ENCODE measurements at places on chromosomes 3 and 15. TPM values are rescaled to one million over a fixed set of nuclear protein-coding genes. Genes with fewer than 3 reads are reported as not detected.
A peak's percentile ranks its signal among the peaks of the same experiment; 100 is the strongest.

Gene STARD5
- 4.2 TPM for total RNA-seq

Gene PCOLCE2
- not detected for total RNA-seq

Gene EFHB
- total RNA-seq, result not detected

Gene GP9
- total RNA-seq, result not detected

Gene OIP5
- total RNA-seq, result 15.2 TPM

Gene HDAC11
- 3.6 TPM for total RNA-seq

Gene CD86
- total RNA-seq, result 21.6 TPM

DNA sequence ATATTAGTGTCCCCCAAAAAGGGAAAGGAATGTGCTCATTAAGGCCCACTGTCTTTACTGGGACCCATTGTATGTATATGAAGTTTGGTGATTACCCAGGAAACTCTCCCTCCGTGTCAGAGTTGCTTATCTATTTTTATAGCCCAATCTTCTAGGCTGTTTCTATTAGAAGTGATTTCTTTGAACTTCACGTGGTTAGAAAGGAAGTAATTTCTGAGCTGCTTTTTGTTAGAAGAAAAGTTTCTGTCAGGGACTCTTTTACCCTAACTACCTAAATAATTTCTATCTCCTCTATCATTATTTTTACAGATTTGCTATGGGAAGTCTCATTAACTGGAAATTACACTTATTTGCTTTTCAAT, 17.7 kb upstream of the SENP7 start:
- DNase-seq, result no peak
- H3K36me3 ChIP-seq, result peaks cover 8% of the 10 kb centered on the region
- H3K4me3 ChIP-seq, result no peak overlapping the region
- peaks cover 30% of the 10 kb centered on the region for H3K4me1 ChIP-seq

DNA sequence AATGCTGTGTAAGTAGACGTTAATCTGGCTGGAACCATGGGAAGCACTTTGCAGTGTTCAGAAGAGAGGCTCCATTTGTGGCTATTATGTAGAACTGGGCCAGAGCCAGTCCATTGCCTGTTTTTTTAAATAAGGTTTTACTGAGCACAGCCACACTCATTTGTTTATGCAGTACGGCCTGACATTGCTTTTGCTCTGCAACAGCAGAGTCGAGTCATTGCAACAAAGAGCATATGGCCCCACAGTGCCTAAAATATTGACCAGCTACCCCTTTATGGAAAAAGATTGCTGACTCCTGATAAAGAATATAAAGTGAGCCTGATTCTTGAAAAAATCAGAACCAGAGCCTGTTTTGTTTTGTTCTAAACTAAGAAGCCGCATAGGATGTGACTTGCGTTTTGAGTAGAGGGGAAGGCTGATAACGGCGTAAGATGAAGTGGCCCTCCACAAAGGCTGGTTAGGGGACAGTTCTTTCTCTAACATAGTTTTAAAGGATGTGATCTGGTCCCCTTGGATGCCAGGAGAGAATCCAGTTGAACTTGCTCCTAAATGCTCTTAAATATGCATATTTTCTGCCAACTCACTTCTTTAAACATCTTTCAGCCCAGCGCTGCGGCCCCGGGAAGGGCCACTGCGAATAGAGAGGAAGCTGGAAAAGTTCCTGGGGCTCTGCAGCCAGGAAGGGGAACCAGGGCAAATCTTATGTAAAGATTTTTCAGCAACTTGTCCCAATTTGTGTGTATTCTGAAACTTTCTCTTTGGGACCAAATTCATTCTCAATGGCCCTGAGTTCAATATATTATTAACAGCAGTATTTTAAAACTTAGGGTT, 64.5 kb downstream of the GLDN start:
- H3K27me3 ChIP-seq, result peaks cover 31% of the 10 kb centered on the region
- H3K27ac ChIP-seq, result no peak overlapping the region
- no peak overlapping the region for H3K4me3 ChIP-seq

DNA sequence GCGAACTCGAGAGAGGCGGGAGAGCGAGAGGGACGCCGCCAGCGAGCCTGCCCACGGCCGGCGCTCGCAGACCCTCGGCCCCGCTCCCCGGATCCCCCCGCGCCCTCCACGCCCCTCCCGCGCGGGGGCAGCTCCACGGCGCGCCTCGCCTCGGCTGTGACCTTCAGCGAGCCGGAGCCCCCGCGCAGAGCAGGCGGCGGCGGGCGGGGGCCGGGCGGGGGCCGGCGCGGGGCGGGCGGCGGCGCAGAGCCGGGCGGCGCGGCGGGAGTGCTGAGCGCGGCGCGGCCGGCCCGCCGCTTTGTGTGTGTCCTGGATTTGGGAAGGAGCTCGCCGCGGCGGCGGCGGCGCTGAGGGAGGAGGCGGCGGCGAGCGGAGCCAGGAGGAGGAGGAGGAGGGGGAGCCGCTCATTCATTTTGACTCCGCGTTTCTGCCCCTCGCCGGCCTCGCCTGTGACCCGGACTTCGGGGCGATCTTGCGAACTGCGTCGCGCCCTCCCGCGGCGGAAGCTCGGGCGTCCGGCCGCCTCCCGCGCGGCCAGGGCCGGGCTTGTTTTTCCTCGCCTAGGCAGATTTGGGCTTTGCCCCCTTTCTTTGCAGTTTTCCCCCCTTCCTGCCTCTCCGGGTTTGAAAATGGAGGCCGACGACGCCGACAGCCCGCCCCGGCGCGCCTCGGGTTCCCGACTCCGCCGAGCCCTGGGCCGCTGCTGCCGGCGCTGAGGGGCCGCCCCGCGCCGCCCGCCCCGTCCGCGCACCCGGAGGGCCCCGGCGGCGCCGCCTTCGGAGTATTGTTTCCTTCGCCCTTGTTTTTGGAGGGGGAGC, 524 bp downstream of the IGF1R start:
- H3K36me3 ChIP-seq, result peaks cover 10% of the 10 kb centered on the region
- H3K4me1 ChIP-seq, result peaks cover 26% of the 10 kb centered on the region
- DNase-seq, result peak; percentile 30
- peak overlapping the region; percentile 69 for H3K27ac ChIP-seq
- H3K27me3 ChIP-seq, result peaks cover 55% of the 10 kb centered on the region

DNA sequence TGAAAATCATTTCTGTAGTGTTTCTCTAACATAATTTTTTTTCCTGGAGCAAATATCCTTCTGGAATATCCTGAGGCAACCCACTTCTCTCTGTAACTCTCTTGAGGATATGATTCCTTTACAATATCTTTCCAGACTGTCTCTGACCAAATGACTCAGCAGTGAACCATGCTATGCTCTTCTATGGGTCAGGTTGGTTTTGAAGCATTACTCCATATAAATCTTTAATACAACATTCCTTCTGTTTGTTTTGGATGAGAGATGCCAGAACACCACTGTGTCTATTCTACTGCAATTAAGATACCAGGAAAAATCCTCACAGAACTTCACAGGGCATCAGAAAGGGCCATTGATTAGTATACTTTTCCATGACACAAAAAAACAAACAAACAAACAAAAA, 626.4 kb upstream of the ZNF385D start:
- no peaks in the 10 kb centered on the region for H3K36me3 ChIP-seq
- H3K27me3 ChIP-seq, result peaks cover 5% of the 10 kb centered on the region
- no peak overlapping the region for H3K27ac ChIP-seq
- DNase-seq, result no peak
- H3K4me1 ChIP-seq, result no peaks in the 10 kb centered on the region

- H3K27me3 ChIP-seq, result no peaks in the 10 kb centered on the region
- no peaks in the 10 kb centered on the region for H3K36me3 ChIP-seq
- H3K27ac ChIP-seq, result no peak overlapping the region
- peaks cover under 1% of the 10 kb centered on the region for H3K4me1 ChIP-seq
Observed at GRCh38 chr3:104297617-104298016, 1069.1 kb upstream of the ALCAM start.

DNA sequence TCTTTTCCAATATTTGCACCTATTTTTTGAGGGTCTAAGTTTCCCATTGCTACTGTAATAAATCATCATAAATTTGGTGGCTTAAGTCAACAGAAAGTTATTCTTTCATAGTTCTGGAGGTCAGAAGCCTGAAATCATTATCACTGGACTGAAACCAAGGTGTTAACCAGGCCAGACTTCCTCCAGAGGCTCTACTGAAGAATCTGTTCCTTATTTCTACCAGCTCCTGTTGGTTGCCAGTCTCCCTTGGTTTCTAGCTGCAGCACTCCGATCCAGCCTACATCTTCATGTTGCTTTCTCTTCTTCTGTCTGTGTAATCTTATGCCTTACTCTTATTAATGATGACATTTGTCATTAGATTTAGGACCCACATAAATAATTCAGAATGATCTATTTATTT, 22.0 kb upstream of the ARPP21 start:
- H3K27ac ChIP-seq, result no peak overlapping the region
- DNase-seq, result no peak
- H3K27me3 ChIP-seq, result no peaks in the 10 kb centered on the region
- no peaks in the 10 kb centered on the region for H3K4me1 ChIP-seq
- no peaks in the 10 kb centered on the region for H3K36me3 ChIP-seq

- H3K36me3 ChIP-seq, result no peaks in the 10 kb centered on the region
- no peak overlapping the region for H3K27ac ChIP-seq
- H3K4me1 ChIP-seq, result peaks cover 6% of the 10 kb centered on the region
- H3K4me3 ChIP-seq, result no peak overlapping the region
- DNase-seq, result no peak
- peaks cover 70% of the 10 kb centered on the region for H3K27me3 ChIP-seq
Observed at GRCh38 chr15:80250614-80251427, 1.2 kb downstream of the CTXND1 start.

- no peak overlapping the region for H3K4me3 ChIP-seq
- H3K4me1 ChIP-seq, result no peaks in the 10 kb centered on the region
- H3K27ac ChIP-seq, result no peak overlapping the region
- H3K36me3 ChIP-seq, result no peaks in the 10 kb centered on the region
Observed at GRCh38 chr15:42149493-42150218, 6.8 kb downstream of the PLA2G4F start.

DNA sequence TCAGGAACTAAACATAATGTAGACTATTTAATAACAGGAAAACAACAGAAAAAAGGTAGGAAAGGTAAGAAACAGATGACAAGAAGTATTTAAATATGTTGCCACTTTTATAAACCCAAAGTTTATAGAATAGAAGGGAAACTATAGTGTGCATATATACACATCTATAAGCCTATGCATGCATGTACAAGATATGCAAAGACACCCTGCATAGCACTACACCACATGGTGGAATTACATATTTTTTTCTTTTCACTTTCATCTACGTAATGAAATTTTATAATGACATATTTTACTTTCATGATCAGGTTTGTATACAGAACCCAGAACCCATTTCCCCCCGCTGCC, 136.8 kb downstream of the MEX3B start:
- H3K27ac ChIP-seq, result no peak overlapping the region
- no peaks in the 10 kb centered on the region for H3K36me3 ChIP-seq
- H3K27me3 ChIP-seq, result peaks cover 3% of the 10 kb centered on the region
- DNase-seq, result no peak
- H3K4me3 ChIP-seq, result no peak overlapping the region
- no peaks in the 10 kb centered on the region for H3K4me1 ChIP-seq

DNA sequence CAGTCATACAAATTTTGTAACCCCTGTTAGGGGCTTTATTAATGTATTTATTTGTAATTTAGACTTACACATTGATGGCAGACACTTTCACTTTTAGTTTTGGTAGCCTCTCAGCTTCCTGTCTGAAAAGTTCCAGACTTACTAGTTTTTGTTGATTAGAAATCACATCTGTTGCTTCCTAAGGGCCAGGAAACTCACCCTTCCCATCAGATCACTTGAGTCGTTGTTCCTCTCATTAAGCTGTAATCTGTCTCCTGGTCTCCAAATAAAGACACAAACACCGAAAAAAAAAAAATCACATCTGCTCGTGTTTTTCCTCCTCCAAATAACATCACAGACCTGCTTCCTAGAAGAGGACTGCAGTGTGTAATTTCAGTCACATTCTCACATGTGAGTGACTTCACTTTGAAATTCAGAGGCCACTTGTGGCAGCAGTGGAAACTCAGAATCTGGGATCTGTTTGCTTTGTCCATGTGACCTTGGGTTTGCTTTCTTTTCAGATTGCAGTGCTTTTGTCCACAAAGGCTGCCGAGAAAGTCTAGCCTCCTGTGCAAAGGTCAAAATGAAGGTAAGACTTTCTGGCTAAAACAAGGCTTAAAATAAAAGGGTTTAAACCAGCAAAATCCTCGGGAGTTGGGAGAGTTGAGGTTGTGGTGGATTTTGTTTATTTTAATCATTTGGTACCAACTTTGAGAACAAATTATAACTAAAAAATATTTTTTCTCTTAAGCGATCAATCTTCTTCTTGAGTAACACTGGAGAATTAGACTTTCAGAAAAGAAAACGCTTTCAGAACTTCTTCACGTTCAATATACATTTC, 87.0 kb downstream of the KLHL25 start:
- H3K27ac ChIP-seq, result peak overlapping the region; percentile 94
- peaks cover 73% of the 10 kb centered on the region for H3K4me1 ChIP-seq
- no peaks in the 10 kb centered on the region for H3K27me3 ChIP-seq
- peak overlapping the region; percentile 62 for H3K4me3 ChIP-seq
- DNase-seq, result no peak

- no peak overlapping the region for H3K27ac ChIP-seq
- no peak for DNase-seq
- H3K4me3 ChIP-seq, result no peak overlapping the region
Observed at GRCh38 chr15:57785959-57786358, 79.4 kb downstream of the POLR2M start.

GRCh38 chr3:50466177-50466576, 37.3 kb downstream of the CACNA2D2 start:
- DNase-seq, result no peak
- no peak overlapping the region for H3K27ac ChIP-seq
- no peak overlapping the region for H3K4me3 ChIP-seq
- no peaks in the 10 kb centered on the region for H3K4me1 ChIP-seq
- peaks cover 2% of the 10 kb centered on the region for H3K27me3 ChIP-seq

- peaks cover 32% of the 10 kb centered on the region for H3K27me3 ChIP-seq
- peaks cover 2% of the 10 kb centered on the region for H3K4me1 ChIP-seq
- no peak for DNase-seq
- no peak overlapping the region for H3K27ac ChIP-seq
- H3K36me3 ChIP-seq, result no peaks in the 10 kb centered on the region
Observed at GRCh38 chr3:128548426-128549282, 55.7 kb upstream of the GATA2 start.
